ENCODE measurements at places on chromosomes 6 and 20.

DNA sequence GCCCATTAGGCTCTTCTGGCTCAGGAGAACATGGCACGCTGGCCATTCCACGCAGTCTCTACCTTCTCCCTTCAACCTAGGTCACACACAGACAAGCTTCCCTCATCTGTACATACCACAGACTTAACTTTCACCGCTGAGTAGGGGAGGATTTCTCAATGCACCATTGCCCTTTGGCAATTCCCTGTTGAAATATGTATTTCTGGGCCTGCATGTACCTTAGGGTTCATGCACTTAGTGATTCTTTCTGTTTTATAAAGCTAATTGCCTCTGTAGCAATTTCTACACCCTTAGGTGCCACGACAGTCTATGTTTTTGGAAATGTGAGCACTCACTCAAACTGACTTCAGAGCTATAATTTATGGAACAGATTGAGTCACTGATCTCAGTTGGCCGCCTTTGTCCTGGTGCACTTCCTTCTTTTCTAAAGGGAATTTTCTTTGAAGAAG is 253.8 kb upstream of the PRDM1 start:
- DNase-seq = no peak

DNA sequence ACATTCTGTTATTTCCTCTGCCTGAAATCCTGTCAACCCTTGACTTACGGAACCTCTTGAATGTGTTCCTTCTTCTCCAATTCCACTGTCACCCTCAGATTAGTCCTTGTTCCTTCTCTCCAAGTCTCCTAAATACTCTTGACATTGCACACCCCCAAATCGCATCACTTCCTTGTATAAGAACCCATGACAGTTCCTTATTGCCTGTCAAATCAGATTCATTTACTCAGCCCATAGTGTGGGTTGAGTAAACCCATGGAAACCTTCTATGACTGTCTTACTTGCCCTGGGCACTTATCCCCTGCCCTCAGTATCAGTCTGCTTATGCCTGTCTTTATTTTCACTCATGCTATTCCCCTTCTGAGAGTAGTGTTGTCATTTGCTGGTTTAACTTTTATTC is 40.5 kb downstream of the ARMC2 start:
- DNase-seq = no peak

GRCh38 chr6:42029062-42029685 is 21.1 kb upstream of the TAF8 start:
- no peak for DNase-seq

GRCh38 chr20:32132911-32133549 is 23.5 kb downstream of the TM9SF4 start:
- DNase-seq = no peak

- DNase-seq = no peak
Measured at GRCh38 chr6:152248980-152249379, 388.2 kb downstream of the SYNE1 start.

DNA sequence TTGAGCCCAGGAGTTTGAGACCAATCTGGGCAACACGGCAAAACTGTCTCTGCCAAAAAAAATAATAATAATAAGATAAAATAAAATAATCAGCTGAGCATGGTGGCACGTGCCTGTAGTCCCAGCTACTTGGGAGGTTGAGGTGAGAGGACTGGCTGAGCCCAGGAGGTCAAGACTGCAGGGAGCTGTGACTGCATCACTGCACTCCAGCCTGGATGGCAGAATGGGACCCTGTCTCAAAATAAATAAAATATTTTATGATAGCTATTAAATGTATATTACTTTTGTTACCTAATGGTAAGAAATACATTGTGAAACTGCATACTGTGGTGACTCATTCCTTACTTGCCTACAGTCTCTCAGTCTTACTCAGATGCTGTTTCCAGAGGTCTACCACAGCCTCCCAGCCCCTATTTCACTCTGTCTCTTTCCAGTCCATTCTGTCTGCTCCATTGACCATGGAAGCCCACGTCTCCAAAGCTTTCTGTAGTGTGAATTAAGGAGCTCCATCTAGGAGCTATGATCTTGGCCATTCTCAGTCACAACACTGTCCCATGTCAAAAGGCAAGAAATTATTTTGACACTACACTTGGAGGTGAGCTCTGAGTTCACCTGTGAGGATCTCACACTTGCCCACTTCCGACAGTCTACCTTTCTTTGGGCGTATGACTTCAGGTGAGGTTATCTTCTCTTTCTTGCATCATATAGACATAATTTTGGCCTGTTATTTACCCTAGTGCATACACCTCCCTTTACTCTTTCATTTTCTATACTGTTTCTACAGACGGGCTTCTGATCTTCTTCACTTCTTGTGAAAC is 22.4 kb upstream of the SNX9 start:
- DNase-seq = no peak

DNA sequence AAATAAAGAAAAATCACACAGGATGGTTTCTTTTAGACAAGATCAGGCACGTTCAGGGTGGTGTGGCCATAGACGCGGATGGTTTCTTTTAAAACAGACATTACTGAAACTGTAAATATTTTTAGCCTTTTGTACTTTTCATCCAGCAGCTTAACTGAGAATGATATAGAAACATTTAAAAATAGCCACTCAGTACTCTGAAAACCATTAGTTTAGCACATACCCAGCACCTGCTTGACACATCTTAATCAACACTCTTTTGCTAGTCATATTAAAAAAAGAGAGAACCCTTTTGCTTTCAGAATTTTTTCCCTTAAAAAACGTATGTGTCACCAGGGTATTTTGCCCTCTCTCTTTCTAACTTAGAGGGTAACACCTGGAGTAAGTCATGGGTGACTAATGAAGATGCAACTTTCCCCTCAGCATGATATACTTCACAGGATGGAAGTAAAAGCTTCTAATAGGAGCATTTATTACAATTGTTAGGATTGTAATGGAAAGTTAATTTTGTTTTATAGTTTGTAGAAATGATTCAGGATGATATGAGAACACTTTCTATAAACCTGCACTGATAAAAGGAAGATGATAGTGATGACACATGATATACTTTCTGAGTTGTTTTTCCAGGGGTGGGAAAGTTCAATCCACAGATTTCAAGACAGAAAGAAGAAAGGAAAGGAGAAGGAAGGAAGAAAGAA is 45.2 kb downstream of the BACH2 start:
- no peak for DNase-seq

DNA sequence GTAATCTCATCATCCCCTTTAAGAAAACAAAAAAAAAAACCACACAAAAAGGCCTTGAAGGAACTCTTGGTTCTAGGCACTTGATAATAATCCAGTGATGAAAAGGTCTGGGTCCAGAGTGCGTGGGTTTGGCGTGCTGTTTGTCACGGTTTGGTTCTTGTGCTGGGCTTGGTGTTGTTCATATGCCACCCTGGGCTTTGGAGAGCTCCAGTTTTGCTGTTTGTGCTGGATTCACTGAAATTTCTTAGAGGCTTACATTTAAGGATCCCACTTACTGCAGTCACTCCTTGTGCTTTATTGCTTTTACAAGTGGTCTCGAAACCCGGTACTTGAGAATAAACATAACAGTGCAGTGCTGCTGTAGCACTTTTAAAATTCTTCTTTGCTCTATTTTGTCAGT is 68.8 kb upstream of the XRN2 start:
- DNase-seq = no peak

DNA sequence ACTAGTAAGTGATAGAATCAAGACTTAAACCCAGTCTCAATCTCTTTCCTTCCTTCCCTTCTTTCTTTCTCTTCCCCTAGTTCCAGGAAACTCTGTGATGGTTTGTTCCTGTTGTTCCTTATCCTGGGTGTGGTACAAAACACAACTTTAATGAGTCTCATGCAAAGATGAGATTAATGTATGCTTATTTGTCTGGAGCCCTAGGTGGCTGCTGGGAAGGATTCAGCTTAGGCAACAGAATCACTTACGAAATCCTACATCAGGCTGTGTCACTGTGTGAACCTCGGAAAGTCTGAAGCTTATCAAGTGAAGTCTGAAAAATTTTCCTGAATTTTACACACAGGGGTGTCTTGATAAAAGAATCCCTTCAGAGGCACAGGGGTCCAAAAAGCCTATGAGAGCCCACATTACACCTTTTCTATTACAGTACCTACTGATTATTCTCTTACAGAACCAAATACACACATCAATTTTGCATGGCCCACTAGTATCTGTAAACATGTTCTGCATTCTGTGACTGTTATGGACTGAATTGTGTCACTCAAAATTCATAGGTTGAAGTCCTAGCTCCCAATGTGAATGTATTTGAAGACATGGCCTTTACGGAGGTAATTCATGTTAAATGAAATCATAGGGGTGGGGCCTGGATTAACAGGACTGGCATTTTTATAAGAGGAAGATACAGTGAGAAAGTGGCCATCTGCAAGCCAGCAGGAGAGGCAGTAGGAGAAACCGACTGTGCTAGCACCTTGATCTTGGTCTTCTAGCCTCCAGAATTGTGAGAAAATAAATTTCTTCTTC is 144.7 kb downstream of the MYB start:
- DNase-seq = no peak

- no peak for DNase-seq
Measured at GRCh38 chr6:168139121-168139520, 60.1 kb upstream of the FRMD1 start.

GRCh38 chr6:105920071-105920470 is 166.1 kb upstream of the PRDM1 start:
- no peak for DNase-seq

GRCh38 chr6:155001482-155001881 is 6.4 kb downstream of the TIAM2 start:
- no peak for DNase-seq

DNA sequence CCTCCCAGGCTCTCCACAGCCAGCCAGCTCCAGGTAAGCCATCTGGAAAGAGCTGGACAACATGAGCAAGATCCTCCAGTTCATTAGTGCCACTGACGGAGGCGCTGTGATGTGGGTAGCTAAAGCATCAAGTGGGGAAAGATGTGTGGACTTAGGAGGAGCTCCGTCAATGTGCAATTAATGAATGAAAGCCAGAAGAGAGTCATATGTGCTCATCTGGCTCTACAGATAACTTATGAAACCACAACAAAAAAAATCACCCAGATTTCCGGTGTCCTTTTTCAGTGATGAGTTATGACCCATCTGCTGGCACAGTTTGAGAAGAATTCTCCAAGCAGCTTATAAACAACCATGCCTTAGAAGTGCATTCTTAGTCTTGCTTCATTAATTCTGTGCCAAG is 311.7 kb upstream of the PLCB4 start:
- no peak for DNase-seq

DNA sequence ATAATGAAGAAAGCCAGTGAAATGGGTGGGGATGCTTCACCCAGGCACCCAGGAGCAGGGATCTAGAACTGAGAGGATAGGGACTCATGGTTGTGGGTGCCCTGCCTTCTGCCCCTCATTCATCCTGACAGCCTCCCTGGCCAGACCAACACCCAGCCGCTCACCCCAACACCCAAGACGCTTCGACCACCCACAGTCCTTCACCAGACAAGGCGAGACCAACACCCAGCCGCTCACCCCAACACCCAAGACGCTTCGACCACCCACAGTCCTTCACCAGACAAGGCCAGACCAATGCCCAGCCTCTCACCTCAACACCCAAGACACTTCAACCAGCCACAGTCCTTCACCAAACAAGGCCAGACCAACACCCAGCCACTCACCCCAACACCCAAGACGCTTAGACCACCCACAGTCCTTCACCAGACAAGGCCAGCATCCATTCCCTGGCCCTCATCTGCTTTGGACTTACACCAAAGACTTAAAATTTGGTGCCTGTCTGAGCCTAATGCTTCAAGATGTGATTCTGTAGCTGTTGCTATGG is 131.5 kb downstream of the ANKRD60 start:
- no peak for DNase-seq

DNA sequence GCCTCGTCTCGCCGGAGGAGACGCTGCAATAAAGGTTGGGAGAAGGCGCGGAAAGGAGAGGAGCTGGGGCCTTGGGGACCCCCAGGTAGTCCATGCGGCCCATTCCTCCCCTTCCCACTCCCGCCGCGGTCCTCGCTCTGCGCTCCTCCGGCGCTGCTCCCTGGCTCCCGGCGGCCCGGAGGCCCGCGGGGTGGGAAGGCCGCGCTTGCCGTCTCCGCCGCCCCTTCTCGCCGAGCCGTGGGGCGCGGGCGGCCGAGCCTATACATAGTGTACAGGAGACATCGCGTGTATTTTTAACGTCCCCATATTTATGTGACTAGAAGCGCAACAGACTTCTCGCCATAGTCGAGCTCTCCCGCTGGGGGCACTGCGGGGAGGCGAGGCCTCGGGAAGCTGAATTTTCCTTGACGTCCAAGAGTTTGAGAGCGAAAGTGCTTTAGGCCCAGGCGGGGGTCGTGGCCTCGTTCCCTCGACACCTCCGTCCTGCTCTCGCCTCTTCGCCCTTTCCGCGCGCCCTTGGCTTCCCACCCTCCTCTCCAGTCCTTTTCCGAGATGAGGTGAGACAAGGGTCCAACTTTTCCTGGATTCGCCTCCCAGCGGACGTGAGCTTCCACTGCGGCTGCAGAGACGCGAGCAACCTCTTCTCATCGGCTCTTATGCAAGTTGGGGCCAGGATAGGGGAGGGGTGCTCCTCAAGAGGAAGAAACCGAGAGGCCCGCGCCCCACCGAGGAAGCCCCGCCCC is 29.0 kb downstream of the SLC12A5 start:
- DNase-seq = no peak

- no peak for DNase-seq
Measured at GRCh38 chr6:110255211-110255750, 75.1 kb downstream of the CDC40 start.

DNA sequence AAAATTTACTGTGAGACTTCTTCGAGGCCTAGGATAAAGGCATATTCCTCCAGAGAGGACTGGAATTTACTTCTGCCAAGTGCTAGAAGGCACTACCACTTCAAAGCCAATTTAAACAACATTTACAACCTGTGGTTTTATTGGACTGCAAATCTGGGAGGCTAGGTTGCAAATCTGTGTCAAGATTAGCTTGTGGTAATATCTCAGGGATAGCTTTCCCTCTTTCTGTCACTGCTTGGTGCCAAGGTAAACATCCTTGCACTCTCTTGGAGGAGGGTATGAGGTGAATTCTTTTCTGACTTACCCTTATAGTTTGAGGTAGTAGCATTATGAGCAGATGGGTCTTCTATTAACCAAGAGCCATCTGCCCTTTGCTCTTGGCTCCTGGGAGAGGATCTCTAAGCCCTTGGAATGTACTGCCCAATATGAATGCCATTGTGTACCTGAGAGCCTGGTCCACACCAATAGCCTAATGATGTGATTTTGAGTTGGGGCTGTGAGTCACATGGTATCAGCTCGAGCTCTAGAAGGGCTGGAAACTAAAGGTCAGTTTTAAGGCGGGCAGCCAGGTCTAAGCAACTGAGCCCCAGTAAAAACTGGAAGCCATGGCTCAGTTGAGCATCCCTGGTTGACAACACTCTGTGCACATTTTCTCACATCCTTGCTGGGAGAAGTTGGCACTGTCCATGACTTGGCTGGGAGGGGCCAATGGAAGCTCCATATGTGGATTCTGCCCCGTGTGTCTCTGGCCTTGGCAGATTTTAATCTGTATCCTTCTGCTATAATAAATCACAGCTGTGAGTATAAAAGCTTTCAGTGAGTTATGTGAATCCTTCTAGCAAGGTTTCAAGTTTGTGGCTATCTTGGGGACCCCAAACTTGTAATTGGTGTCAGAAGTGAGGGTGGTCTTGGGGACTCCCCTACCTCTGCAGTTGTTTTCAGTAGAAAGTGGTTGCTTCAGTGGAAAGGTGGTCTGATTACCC is 188.1 kb downstream of the UBE3D start:
- DNase-seq = no peak

- DNase-seq = peak; percentile 8
Measured at GRCh38 chr6:46325561-46326530, 155.1 kb upstream of the ENPP5 start.

- no peak for DNase-seq
Measured at GRCh38 chr6:98525860-98526259, 308.5 kb upstream of the POU3F2 start.

- DNase-seq = peak; percentile 35
Measured at GRCh38 chr6:18088419-18089296, 33.8 kb downstream of the NHLRC1 start.

GRCh38 chr20:32753731-32754130 is 8.5 kb upstream of the DNMT3B start:
- no peak for DNase-seq

Measured in NCI-H2029 treated with DMSO at 0.1 percent for 48 hours (cell line).